ENCODE measurements at places on chromosomes 3 and 15. TPM values are rescaled to one million over a fixed set of nuclear protein-coding genes. Genes with fewer than 3 reads are reported as not detected.

DNA sequence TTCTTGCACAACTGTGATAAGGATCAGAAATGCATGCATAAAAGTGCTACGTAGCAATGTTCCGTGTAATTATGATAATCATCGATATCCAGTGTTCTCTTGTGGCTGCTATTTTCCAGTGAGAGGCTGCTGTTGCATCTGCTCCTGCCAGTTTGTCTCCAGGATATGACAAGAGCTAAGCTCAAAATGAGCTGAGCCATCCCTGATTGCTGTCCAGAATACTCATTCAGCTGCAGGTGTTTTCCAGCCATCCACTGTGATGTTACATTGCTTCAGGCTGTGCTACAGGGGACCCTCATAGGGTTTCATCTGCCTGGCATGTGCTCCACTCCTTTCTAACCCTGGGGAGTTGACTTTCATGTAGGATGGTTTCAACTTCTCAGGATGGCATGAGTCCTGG is 976.0 kb downstream of the ROBO1 start:
- DNase-seq, result no peak

Gene OCA2
- total RNA-seq, result not detected

DNA sequence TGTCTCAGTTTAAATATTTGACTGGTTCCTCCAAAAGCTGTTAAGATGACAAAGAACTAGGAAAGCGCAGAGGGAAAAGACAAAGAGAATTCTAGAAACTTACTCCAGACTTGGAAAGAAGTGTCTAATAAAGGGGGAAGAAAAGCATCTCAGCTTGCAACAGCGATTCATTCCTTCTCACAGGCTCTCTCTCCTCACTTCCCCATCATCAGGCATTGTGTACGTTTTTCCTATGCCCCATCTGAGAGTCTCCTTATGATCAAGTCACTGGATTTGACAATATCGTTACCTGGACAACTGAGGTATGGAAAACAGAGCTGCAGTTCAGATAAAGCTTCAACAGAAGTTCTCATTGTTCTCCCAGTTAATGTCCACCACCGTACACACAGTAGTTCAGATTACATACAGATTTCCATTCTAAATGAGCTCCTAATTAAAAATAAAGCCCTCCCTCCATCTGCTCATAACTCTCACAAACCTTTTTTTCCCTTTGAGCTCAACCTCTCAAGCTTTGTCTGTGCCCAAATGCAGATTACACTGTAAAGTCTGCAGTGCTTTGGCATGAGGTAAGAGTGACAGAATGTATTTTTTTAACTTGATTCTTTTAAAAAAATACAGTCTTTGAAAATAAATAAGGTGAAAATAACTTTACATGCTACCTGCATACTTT is 254.4 kb upstream of the THBS1 start:
- no peak for DNase-seq

Gene HHLA2
- total RNA-seq, result not detected

Gene SUCNR1
- 0.12 TPM for total RNA-seq

Measured in RPMI7951 (cell line).